ENCODE measurements at places on chromosomes 12 and 14. TPM values are rescaled to one million over a fixed set of nuclear protein-coding genes. Genes with fewer than 3 reads are reported as not detected.
A peak's percentile ranks its signal among the peaks of the same experiment; 100 is the strongest.

Gene ANGEL1
- total RNA-seq = 29.7 TPM

Gene MANSC1
- 10.6 TPM for total RNA-seq

Gene PTGER2
- 0.92 TPM for total RNA-seq

Gene SOX5
- 3.6 TPM for total RNA-seq

Gene CPM
- 0.66 TPM for total RNA-seq

DNA sequence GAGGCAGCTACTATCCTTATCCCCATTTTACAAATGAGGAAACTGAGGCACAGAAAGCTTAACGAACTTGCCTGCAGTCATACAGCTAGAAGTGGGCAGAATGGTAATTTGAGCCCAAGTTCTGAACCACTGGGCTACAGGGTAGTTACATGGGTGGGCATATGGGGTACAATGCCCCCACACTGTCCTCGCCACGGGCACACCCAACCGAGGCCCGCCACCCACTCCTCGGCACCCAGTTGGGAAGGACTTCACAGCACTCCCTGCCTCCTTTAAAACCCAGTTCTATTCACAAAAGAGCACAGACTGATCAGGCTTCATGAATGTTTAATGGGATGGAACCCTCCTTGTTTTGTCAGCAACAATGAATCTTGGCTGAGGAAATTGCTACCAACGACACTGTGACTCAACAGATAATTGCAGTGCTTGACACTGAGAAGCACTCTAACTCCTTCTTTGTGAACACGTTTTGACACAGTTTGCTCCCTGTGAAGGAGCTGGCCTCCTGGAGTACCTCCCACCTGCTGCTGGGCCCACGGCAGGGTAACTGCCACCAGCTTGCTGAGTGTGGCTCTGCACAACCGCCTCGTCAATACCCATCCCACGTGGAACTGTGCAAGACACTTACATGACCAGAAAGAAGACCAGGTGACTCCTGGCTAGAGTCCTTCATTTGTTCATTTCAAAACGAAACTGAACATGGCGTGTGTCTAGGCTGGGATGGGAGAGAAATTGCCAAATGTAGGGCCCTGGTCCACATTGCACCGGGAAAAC is 63.5 kb downstream of the CLMN start:
- peaks cover 25% of the 10 kb centered on the region for H3K4me1 ChIP-seq
- DNase-seq = no peak
- H3K27me3 ChIP-seq = no peaks in the 10 kb centered on the region
- H3K36me3 ChIP-seq = no peaks in the 10 kb centered on the region
- peak overlapping the region; percentile 84 for H3K27ac ChIP-seq

GRCh38 chr14:50676814-50677516 is 8.9 kb upstream of the SAV1 start:
- DNase-seq = no peak
- no peaks in the 10 kb centered on the region for H3K27me3 ChIP-seq
- peak overlapping the region; percentile 2 for H3K27ac ChIP-seq
- no peaks in the 10 kb centered on the region for H3K36me3 ChIP-seq
- H3K4me1 ChIP-seq = peaks cover 15% of the 10 kb centered on the region

- H3K4me1 ChIP-seq = peaks cover 19% of the 10 kb centered on the region
- H3K36me3 ChIP-seq = peaks cover 27% of the 10 kb centered on the region
- DNase-seq = no peak
- H3K4me3 ChIP-seq = no peak overlapping the region
These were observed 216.8 kb downstream of the TTC8 start for GRCh38 chr14:89041257-89041582.

- H3K36me3 ChIP-seq = peaks cover 75% of the 10 kb centered on the region
- H3K4me1 ChIP-seq = peaks cover 25% of the 10 kb centered on the region
- no peak for DNase-seq
- no peak overlapping the region for H3K4me3 ChIP-seq
- 0 out of 2 replicates have a peak overlapping the region, but pooled peaks have one; percentile 35 for H3K27ac ChIP-seq
These were observed 8.1 kb downstream of the ATP2A2 start for GRCh38 chr12:110289044-110289710.

- no peak for DNase-seq
- H3K36me3 ChIP-seq = peaks cover 11% of the 10 kb centered on the region
- no peak overlapping the region for H3K4me3 ChIP-seq
- H3K27me3 ChIP-seq = no peaks in the 10 kb centered on the region
These were observed 42.5 kb downstream of the PKP2 start for GRCh38 chr12:32854097-32854496.

- peaks cover 8% of the 10 kb centered on the region for H3K27me3 ChIP-seq
- DNase-seq = no peak
- H3K36me3 ChIP-seq = peaks cover 24% of the 10 kb centered on the region
- H3K4me3 ChIP-seq = peak overlapping the region; percentile 1
These were observed 220.3 kb downstream of the KTN1 start for GRCh38 chr14:55800156-55800785.

DNA sequence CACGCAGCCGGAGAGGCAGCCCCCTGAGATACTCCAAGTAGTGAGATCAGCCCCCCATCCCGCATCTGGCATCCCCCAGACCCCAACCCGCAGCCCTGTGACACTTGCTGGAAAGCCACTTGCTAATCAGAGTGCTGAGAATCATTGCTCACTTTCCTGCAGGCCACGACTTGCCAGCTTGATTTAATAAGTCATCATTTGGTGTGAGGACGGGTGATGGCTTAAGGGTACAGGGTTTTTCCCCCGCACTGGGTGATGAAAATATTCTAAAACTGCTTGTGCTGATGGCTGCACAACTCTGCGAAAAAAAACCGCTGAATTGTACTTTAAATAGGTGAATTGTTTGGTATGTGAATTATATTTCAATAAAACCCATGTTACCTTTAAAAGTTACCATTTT is 171.2 kb downstream of the FOXN3 start:
- H3K36me3 ChIP-seq = peaks cover 9% of the 10 kb centered on the region
- H3K27ac ChIP-seq = no peak overlapping the region

DNA sequence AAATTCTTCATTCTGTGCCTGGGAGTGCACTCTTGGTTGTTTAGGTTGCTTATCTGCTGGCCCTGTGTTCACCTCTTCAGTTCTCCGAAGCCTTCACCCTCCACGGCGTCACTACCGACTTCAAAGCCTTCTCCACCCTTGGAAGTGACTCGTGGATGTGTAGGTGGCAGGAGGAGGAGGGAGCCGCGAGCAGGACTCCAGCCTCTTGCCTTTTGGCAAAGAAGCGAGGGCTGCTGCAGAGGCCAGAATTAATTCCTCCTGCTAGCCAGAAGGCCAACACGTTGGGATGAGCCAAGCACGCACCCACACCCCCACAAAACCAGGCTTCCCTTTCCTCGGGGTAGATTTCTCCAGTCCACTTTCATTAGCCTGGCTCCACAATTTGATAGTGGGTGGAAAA is 86.5 kb downstream of the TBX5 start:
- DNase-seq = no peak
- H3K27ac ChIP-seq = no peak overlapping the region
- H3K4me3 ChIP-seq = no peak overlapping the region
- no peaks in the 10 kb centered on the region for H3K27me3 ChIP-seq
- H3K36me3 ChIP-seq = no peaks in the 10 kb centered on the region
- peaks cover 9% of the 10 kb centered on the region for H3K4me1 ChIP-seq

DNA sequence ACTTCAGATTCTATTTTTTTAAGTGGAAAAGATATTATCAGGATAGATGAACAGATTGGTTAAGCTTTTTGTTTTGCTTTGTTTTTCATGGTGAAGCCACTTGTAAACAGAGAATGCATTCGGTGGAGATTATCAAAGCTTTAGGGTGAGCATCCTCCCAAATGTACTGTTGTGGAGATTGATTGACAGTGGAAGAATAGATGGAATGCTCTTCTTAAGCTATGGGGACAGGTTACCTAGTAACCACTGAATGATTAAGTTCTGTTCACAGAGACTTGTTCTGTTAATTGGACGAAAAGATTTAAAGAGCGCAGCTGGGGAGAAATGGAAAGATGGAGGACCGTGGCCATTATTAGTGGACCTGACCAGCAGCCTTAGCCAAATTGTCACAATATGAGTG is 21.8 kb upstream of the SPATA7 start:
- peaks cover 27% of the 10 kb centered on the region for H3K36me3 ChIP-seq
- H3K4me3 ChIP-seq = no peak overlapping the region
- peak overlapping the region; percentile 50 for H3K27ac ChIP-seq
- no peaks in the 10 kb centered on the region for H3K27me3 ChIP-seq

GRCh38 chr14:76499399-76499798 is 123.5 kb downstream of the ESRRB start:
- peaks cover 6% of the 10 kb centered on the region for H3K4me1 ChIP-seq
- no peaks in the 10 kb centered on the region for H3K27me3 ChIP-seq
- H3K36me3 ChIP-seq = no peaks in the 10 kb centered on the region
- no peak overlapping the region for H3K4me3 ChIP-seq
- DNase-seq = no peak

DNA sequence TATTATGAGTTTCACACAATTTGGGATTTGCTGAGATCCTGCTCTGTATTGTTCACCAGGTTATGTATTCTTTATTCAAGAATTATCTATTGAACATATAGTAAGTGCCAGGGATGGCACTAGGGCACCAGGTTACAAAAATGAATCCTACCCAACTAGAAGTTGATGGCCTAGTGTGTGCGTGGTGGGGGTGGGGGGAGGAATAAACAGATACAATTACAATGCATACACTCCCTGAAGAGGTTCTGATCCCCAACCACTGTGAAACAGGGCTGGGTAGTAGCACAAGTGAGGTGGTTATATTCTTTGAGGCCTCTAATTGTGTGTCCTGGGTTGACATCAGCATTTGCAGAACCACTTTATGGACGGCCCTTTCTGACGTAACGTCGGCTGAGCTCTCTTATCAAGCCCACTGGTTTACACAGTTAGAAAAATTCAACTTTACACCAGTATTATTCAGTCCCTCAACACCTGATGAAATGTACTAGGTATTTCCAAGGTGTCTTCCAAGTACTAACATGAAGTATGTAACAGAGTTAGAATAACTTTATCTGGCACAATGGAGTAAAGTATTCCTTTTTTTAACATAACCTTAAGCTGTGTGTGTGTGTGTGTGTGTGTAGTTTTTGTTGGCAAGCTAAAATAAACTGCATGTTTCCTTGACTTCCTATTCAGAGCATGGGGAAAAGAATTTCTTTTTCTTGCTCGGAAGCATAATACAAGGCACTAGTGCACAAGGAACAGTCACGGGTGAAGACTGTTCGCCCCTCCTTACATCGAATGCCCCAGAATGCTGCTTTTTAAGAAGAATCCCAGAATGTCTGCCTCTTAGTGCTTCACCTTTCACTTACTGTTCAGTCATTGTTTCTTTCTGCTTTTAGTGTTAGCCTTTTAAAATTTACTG is 8.1 kb upstream of the GLRX5 start:
- H3K4me1 ChIP-seq = peaks cover 14% of the 10 kb centered on the region
- no peaks in the 10 kb centered on the region for H3K27me3 ChIP-seq
- no peak overlapping the region for H3K4me3 ChIP-seq
- H3K27ac ChIP-seq = no peak overlapping the region
- peaks cover 14% of the 10 kb centered on the region for H3K36me3 ChIP-seq
- DNase-seq = no peak

GRCh38 chr12:27488479-27488878 is 35.5 kb upstream of the PPFIBP1 start:
- no peaks in the 10 kb centered on the region for H3K36me3 ChIP-seq
- DNase-seq = no peak
- no peaks in the 10 kb centered on the region for H3K27me3 ChIP-seq
- H3K4me1 ChIP-seq = no peaks in the 10 kb centered on the region

- peaks cover 41% of the 10 kb centered on the region for H3K4me1 ChIP-seq
- H3K27me3 ChIP-seq = peaks cover 33% of the 10 kb centered on the region
- H3K36me3 ChIP-seq = no peaks in the 10 kb centered on the region
- H3K27ac ChIP-seq = peak overlapping the region; percentile 79
These were observed 1.4 kb downstream of the AKT1 start for GRCh38 chr14:104794099-104794498.

GRCh38 chr12:88947486-88948043 is 367.3 kb upstream of the KITLG start:
- H3K27ac ChIP-seq = no peak overlapping the region
- peaks cover 40% of the 10 kb centered on the region for H3K4me1 ChIP-seq
- DNase-seq = no peak
- peaks cover 33% of the 10 kb centered on the region for H3K27me3 ChIP-seq
- H3K36me3 ChIP-seq = peaks cover 8% of the 10 kb centered on the region
- H3K4me3 ChIP-seq = no peak overlapping the region

DNA sequence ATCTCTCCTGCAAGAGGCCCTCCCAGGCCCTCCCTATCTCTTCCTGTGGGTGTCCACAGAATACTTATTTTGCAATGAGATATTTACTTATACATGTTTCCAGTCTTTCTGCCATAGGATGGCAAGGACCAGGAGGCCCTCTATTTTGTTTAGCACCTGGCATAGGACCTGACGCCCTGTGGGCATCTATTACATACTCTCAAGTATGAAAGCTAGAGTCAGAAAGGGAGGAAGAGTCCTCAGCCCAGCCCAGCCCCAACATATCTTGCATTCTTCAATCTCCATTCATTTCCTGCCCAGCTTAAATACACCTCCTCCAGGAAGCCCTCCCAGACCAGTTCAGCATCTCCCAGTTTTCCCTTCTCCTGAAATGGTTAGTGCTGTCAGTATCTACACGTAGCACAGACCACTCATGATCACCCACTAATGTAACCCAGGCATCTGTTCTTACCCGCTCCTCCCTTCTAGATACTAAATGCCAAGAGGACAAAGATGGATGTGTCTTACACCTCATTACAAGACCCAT is 7.4 kb downstream of the FOXN4 start:
- no peaks in the 10 kb centered on the region for H3K36me3 ChIP-seq
- H3K27me3 ChIP-seq = peaks cover 9% of the 10 kb centered on the region
- H3K27ac ChIP-seq = no peak overlapping the region
- DNase-seq = no peak
- H3K4me3 ChIP-seq = no peak overlapping the region

DNA sequence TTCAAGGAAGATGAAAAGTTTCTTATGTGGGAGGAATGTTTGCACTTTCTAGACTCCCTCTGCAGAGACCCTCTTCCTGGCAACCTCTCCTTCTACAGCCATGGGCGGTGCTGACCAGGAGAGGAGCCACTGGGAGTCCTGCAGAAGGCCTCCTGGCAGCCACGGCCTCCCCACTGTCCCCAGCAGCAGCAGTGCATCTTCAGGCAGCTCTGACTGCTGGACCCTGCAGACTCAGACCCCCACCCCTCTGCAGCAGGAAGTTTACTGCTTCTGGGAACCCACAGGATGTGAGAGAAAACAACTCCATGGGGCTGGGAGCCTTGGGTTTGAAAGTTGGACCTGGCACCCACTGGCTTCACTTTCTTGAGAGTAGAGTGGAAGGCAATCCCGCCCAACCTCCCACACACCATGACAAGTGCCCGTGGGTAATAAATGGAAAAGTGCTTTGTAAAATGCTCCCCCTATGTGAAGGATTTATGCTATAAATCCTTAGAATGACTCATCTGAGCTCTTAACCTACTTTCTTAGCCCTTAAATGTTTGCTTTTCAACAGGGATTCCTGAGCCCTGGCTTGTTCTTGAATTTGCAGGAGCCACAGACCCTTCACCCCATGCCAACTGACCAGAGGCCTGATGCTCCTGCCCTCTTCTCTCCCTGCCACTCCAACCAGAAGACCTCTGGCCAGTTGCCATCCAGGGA is 37.5 kb upstream of the DDX11 start:
- H3K4me1 ChIP-seq = no peaks in the 10 kb centered on the region
- H3K4me3 ChIP-seq = no peak overlapping the region
- no peak overlapping the region for H3K27ac ChIP-seq
- peaks cover 3% of the 10 kb centered on the region for H3K27me3 ChIP-seq
- DNase-seq = no peak

GRCh38 chr14:51684760-51685159 is 33.0 kb downstream of the FRMD6 start:
- H3K4me1 ChIP-seq = peaks cover 9% of the 10 kb centered on the region
- H3K4me3 ChIP-seq = no peak overlapping the region
- DNase-seq = no peak
- H3K36me3 ChIP-seq = peaks cover 3% of the 10 kb centered on the region
- H3K27me3 ChIP-seq = no peaks in the 10 kb centered on the region
- no peak overlapping the region for H3K27ac ChIP-seq

Data from WTC11 (cell line).